MG63 (cell line): ENCODE measurements at places on chromosomes 12 and 14. TPM values are rescaled to one million over a fixed set of nuclear protein-coding genes. Genes with fewer than 3 reads are reported as not detected.

The KRT74 gene
- total RNA-seq: not detected in 2 replicates

The IFNG gene
- not detected in 2 replicates for total RNA-seq

The CSRP2 gene
- 10.6 and 15.8 TPM in 2 replicates for total RNA-seq

DNA sequence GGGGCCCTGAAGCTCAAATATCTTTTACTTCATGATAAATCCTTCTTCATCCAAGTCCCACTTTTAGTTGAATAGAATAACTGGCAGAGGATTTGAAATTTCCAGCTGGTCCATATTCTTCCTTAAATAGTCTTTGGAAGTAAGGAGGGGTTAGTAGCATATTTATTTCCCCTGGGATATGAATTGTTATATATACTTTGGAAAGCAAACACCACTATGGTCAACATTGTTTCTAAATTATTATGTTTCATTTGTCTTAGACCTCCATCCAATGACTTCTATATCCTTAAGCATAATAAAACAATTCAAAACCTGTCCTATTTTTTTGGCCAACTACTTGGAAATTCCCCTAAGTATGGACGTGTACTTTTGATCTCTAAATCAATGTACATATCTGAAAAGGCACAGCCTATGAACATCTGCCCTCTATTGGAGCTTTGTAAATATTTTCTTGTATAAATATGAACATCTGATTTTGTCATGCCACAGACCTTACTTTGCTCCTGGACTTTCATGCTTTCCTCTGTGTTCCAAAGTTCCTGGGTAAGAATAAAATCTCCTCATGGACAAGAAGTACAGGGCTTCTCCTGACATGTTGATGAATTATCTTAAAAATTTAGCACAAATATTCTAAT is 1212.0 kb downstream of the GALC start:
- DNase-seq: no peak

The NUAK1 gene
- total RNA-seq: 1.9 and 4.9 TPM in 2 replicates
